Lower lobe of right lung (tissue), 2 donors: ENCODE measurements at places on chromosomes 16 and 17.

- DNase-seq, result no peak
These were observed 508.8 kb upstream of the CDH8 start for GRCh38 chr16:62545039-62545438.

GRCh38 chr17:82086941-82087906, 10.8 kb downstream of the FASN start:
- no peak for DNase-seq

DNA sequence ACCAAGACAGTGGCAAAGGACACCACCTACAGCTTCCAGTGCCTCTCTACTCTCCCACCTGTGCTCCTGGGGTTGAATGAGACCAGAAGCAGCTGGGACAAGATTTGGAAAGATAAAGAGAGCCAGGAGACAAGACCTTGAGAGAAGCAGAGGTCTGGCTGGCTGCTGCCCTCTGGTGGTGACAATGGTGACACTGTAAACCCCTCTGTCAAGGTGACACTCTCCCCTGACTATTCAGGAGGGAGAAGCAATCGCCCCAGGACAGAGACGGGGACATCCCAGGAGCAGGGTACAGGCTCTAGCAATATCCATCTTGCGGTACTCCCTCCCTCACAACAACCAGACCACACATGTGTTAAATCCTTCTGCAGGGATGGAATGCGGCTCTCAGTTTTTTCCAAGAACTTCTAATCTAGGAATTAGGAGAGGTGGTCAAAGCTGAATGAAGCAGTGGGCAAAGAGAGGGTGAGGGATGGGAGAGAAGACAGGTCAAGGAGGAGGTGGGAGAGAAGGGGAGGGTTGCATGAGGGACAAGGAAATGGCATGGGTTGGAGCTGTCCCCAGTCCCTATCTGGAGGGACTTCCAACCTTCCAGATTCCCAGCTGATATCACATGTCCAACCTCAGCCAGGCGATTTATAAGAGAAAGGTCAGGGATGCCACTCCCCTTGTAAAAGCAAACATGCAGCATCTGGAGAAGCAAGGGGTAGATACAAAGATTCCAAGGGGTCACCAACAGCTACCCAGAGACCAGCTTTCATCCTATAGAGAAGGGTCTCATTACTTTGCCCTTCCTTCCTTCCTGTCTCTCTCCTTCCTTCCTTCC, 2.9 kb downstream of the PHOSPHO1 start:
- peak; percentile 78 for DNase-seq

DNA sequence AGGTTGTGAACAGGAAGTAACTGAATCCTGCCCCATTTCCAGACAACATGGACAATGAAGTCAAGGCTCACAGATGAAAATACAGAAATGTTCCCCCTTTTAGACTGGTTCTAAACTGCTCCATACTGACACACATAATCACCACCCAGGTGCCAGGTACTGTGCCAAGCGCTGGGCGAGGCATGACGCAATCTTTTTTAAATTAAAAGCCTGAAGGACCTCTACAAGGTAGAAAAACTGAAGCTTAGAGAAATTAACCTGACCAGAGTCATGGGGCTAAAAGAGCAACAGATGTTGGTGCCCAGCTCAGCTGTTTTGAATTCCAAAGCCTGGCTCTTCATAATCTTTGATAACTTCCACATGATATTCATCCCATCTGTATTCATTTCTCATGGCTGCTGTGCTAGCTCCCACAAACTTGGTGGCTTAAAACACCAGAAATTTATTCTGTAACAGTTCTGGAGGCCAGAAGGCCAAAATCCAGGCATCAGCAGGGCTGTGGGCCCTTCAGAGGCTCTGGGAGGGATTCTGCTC, 4.9 kb upstream of the RAB11FIP4 start:
- no peak for DNase-seq

DNA sequence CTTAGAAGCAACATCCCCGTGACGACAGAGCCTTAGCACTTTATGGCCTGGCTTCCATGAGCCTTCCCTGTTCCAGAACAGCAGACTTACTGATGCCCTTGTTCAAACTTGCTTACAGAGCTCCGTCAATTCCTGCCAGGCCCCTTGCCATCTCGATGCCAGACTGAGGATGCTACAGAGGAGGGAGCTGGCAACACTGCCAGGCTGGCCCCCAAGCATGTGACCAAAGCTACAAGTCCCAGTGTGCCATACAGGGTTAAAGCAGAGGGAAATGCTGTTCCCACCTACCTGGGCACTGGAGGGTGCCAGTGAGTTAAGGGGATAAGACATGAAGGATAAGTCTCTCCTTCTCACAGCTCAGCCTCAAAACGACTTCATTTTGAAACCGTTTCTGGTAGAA, 33.5 kb upstream of the SREBF1 start:
- no peak for DNase-seq

DNA sequence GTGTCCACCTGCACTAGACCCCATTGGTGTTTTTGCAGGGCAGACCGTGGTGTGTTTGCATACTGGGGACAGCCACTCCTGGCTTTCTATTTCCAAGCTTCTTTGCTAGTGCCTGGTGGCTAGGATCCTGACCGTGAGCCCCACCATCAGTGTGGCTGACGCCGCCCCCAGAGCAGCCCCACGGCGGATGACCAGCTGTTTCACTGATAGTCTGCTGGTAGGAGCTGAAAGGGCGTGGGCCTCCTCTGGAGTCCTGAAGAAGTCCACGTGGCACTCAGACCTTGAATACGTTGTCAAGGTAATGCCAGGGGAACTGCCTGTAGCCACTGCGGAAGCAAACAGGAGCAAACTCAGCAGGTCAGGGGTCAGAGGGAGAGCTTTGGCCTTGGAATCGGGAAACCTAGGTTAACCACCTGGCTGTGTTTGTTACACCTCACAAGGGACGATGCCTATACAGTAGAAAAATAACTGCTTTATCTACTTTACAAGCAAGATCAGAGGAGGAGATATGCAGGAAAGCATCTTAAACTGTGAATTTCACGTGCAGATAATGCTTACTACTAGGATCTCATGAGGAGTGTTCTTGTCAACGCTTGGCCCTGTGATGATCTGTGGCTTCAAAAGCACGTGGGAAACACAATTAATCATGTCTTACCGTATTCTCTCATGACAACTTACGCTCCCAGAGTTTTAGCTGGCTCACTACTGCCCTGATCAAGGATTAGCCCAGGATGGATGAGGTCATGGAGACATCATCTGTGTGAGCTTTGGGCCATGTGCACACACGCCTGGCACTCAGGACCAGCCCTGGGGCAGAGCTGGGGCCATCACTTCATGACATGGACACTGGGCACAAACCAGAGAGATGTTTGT, 30.3 kb downstream of the ALDH3A2 start:
- DNase-seq, result no peak

DNA sequence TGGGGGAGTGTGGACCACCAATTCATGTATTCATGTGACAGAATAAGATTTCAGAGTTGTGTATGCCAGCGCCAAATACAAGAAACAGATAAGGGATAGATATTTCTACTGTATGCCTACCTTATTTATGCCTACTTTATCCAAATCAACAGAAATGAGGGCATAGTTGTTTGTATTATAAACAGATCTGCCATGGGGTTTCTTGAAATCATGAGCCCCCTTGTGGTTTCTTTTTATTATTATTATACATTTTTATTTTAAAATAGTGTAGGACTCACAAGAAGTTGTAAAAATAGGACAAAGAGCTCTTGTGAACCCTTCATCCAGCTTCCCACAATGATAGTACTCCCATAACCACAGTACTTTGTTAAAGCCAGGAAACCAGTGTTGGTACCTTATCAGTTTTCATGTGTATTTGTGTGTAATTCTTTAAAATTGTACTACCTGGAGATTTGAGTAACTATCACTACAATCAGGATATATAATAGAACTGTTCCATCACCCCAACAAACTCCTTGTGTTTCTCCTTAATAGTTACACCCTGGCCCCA, 229.4 kb downstream of the CCDC182 start:
- no peak for DNase-seq

GRCh38 chr16:52757746-52758472, 211.0 kb upstream of the TOX3 start:
- no peak for DNase-seq

GRCh38 chr16:82629441-82630027, 2.8 kb downstream of the CDH13 start:
- DNase-seq, result no peak
